ENCODE measurements at places on chromosomes 5 and 9.

GRCh38 chr5:179795049-179795862 is 1.5 kb downstream of the LTC4S start:
- DNase-seq, result no peak

GRCh38 chr9:4550777-4551484 is 60.7 kb downstream of the SLC1A1 start:
- DNase-seq, result no peak

GRCh38 chr9:115057559-115057958 is 60.4 kb downstream of the TNC start:
- DNase-seq, result no peak

- DNase-seq, result no peak
Measured at GRCh38 chr5:140011297-140011802, 31.7 kb downstream of the NRG2 start.

DNA sequence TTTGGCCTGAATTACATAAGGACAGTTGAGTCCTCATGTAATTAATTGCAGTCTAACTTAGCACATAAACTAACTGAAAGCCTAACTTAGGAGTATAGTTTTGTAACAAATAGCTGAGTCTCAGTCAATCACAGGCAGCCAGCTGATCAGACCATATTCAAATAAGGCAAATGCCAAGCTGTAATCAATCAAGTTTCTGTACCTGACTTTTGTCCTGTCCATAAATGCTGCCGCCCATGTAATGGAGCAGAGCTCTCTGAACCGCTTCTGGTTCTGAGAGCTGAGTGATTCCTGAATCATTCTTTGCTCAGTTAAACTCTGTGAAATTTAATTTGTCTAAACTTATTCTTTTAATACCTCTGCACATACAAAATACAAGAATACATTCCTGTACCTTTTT is 104.8 kb downstream of the TSSK1B start:
- no peak for DNase-seq

DNA sequence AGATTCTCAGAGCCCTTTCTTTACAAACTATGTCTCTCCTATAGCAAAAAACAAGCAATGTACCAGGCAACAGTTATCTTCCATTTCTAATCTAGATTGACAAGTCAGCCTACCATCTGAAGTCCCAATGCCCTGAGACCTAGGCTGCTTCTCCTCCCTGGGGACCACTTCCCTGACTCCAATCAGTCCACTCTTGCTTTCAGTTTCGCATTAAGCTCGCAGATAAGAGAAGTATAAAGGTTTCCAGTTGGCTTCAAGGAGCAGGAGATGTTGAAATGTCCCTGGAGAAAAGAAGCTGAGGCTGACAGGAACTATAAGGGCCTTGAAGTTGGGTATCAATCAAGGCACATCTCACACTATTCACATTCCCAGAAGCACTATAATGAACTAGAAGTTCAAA is 32.3 kb downstream of the ERP44 start:
- no peak for DNase-seq

GRCh38 chr5:138927544-138927943 is 52.4 kb upstream of the LRRTM2 start:
- DNase-seq, result no peak

- DNase-seq, result no peak
Measured at GRCh38 chr5:160773646-160774410, 78.2 kb downstream of the ATP10B start.

GRCh38 chr5:2779459-2779858 is 28.0 kb upstream of the IRX2 start:
- no peak for DNase-seq

DNA sequence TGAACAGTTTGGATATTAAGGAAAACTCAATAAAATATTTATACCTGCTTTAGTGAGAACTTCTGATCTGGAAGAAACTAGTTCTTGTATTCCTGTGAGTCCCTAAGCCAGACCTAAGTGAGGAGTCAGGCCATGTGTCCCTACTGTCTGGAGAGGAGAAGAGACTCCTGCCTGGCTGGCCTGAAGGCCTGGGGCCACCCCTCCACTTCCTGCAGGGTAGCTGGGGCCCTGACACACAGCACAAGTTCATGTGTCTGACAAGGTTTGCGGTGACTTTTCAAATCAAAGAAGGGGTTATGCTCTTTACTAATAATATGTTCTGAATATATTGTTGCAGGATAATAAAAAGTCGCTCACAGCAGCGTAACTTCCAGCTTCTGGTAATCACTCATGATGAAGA is 16.1 kb upstream of the IL13 start:
- DNase-seq, result no peak

- DNase-seq, result no peak
Measured at GRCh38 chr5:104541141-104541785, 978.7 kb upstream of the NUDT12 start.

DNA sequence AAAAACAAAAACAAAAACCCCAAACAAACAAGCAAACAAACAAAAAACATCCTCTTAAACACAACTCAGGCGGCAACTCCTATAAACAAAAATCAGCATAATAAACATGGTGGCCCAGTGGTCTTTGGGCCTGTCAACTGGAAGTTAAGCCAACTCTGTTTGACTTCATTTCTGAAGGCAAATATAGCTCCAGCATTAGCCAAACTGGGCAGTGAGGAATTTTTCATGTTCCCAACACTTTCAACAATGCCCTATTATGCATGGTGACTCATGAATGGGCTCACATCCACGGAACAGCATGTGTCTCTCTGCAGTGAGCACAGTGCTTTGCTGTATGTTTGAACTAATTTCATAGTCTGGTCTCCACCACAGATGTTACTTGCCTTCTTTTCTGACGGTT is 143.9 kb upstream of the STC2 start:
- DNase-seq, result no peak

DNA sequence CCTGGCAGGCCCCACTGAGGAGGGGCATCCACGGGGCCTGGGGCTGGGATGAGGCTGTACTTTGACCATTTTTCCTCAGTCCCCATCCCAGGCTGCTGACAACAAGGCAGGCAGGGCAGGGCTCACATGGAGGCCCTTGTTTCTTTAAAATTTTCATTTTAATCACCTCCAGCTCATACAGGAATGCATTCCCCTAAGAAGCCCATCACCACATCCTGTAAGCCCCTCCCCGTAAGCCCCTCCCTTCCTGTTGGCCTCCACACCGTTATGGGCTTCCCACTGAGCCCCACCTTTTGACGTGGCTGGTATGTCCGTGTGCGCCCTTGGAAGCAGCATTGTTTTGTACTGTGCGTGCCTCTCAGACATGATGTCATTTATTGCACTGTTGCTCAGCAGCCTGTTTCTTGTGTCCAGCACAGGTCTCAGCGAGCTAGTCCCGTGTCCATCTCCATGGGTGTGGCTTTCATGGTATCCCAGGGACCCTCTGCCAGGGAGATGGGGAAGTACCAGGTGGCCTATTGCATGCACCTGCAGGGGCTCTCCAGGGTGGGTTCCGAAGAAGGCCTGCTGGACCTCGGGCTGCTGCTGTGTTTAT is 22.4 kb downstream of the PHF2 start:
- DNase-seq, result no peak

- no peak for DNase-seq
Measured at GRCh38 chr5:33538201-33538600, 97.4 kb downstream of the TARS1 start.

DNA sequence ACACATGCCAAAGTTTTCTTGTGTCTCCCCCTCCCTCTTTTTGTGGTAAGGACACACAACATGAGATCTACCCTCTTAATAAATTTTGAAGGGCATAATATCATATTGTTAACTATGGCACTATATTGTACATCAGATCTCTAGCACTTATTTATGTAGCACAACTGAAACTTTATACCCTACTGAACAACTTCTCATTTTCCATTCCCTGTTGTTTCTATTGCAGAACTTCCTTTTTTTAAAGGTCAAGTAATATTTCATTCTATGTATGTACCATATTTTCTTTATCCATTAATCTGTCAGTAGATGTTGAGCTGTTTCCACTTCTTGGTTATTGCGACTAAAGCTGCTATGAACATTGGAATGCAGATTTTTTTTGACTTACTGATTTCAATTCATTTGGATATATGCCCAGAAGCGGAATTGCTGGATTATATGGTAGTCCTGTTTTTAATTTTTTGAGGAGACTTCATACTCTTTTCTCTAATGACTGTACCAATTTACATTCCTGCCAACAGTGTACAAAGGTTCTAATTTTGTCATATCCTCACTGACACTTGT is 305.3 kb downstream of the PRR16 start:
- DNase-seq, result no peak

DNA sequence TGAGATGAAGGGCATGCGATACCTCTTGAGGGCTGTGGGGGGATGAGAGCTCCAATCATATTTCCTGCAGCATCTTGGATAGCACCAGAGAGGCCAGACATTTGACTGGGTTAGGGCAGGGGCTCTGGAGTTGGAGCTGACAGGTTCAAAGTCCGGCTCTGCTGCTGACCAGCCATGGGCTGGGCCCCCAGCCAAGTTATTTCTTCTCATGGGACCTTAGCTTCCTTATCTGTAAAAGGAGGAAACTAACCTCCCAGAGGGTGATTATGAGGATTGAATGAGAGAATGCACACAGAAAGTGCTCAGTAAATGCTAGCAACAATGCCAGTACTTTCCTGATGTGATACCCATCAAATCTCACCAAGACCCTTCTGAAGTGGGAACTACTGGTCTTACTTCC is 65.2 kb upstream of the SLC25A51 start:
- no peak for DNase-seq

Data from stimulated activated CD8-positive, alpha-beta memory T cell treated with anti-CD3 and anti-CD28 coated beads, Interleukin-15, amount 100 ng/mL, for 1 hour (primary cell).